ENCODE measurements at places on chromosomes 2 and 18. TPM values are rescaled to one million over a fixed set of nuclear protein-coding genes. Genes with fewer than 3 reads are reported as not detected.

The TRIM43 gene
- not detected for total RNA-seq

The SERPINB11 gene
- not detected for total RNA-seq

The COLEC11 gene
- total RNA-seq, result 0.33 TPM

The MSGN1 gene
- total RNA-seq, result not detected

The MRO gene
- total RNA-seq, result 0.59 TPM

The INHA gene
- not detected for total RNA-seq

The PIEZO2 gene
- 11.4 TPM for total RNA-seq

The SFT2D3 gene
- 12.3 TPM for total RNA-seq
